ENCODE measurements at places on chromosomes 6 and 20. TPM values are rescaled to one million over a fixed set of nuclear protein-coding genes. Genes with fewer than 3 reads are reported as not detected.

DNA sequence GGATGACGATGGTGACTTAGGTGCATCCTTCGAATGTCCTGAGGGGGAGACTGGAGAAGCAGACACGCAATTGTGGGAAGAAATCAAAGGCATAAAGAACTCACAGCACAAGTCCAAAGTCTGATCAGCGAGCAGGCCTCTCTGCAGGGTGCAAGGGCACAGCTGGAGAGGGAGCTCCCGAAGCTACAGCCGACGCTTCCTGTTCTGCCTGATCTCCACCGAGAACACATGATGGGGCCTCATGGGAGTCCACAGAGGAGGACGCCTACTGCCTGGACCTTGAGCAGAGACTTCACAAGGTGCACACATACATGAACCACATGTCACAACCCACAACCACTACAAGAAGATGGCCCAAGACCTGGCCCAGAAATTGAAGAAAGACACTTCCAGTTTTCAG lies 51.4 kb downstream of the RIN2 start:
- DNase-seq, result no peak

GRCh38 chr6:100633096-100633777 lies 168.5 kb upstream of the SIM1 start:
- DNase-seq, result no peak

LHFPL5 gene
- not detected for polyA plus RNA-seq

KCNB1 gene
- 9.0 TPM for polyA plus RNA-seq

CFB gene
- polyA plus RNA-seq, result 1.7 TPM
